ENCODE measurements at places on chromosomes 5 and 9. TPM values are rescaled to one million over a fixed set of nuclear protein-coding genes. Genes with fewer than 3 reads are reported as not detected.

SPATA31D4 gene
- not detected for total RNA-seq

- no peak for DNase-seq
Measured at GRCh38 chr5:148763996-148764395, 62.4 kb upstream of the ADRB2 start.

DNA sequence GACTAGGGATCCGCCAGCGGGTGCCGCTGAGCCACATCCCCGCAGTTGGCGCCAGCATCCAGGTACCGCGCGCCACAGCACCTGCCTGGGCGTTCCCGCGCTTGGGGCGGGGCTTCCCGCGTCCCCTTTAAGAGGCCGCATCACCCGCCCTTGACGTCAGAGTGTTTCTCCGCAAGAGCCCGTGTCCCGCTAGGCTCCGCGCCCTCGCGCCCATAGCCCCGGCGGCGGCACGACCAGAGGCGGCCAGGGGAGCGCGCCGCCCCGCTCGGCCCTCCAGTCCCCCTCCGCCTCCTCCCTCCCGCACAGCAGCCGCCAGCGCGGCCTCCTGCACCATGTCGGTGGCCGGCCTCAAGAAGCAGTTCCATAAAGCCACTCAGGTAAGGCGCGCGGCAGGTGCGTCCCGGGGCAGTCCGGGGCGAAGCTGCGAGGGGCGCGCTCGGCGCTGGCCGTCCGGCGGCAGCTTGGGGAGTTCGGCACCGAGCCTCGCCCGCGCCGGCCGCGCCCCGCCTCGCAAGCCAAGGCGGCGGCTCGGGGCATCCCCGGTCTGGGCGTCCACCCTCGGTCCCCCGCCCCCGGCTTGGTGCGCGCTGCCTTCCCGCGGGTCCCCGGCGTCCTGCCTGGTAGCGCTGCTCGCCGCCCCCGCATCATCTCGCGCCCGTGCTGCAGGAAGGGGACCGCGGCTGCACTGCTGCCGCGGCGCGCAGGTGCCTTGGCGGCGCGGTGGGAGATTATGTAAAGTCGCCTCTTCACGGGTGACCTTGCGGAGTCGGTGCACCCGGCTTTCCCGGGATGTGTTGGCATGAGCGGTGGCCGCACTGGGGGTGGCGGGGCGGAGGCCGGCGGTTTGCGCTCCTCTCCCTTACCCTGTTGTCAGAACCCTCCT lies at the start of gene SH3GL2:
TSS of gene SH3GL2 (plus strand) at position 156 of the 883 bp plus-strand sequence.
- no peak for DNase-seq

DNA sequence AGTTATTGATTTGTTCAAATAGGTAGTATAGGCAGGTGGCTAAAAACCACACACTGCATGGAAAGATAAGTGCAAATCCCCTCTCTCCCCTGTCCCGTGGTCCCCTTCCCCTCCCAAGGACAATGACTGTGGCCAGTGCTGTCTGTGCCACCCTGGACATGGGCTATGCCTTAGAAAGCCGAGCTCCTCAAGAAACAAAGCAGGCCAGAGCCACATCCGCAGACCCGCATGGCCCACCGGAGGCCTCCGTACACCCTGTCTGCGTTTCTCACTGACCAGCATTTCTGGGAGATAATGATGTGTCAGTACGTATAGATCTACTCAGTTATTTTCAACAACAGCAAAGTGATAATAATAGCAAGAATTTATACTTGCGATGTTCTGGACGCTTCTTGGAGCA lies 16.3 kb downstream of the TSPAN17 start:
- no peak for DNase-seq

SLC6A3 gene
- not detected for total RNA-seq

DNA sequence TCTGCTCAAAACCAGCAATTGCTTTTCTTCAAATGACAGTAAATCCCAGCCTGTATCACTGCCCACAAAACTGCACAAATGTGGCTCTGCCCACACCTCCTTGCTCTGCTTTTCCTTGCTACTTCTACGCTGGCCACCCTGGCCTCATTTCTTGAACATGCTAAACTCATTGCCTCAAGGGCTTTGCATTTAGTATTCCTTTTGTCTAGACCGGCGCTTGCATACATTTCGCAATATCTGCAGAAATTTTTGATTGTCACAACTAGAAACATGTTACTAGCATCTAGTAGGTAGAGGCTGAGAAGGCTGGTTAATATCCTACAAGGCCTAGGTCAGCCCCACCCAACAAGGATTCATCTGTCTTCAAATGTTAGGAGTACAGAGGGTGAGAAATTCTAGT lies 2357.8 kb downstream of the MAT2B start:
- DNase-seq, result no peak

GRCh38 chr9:90842996-90843395 lies 41.4 kb downstream of the SYK start:
- DNase-seq, result no peak

DNA sequence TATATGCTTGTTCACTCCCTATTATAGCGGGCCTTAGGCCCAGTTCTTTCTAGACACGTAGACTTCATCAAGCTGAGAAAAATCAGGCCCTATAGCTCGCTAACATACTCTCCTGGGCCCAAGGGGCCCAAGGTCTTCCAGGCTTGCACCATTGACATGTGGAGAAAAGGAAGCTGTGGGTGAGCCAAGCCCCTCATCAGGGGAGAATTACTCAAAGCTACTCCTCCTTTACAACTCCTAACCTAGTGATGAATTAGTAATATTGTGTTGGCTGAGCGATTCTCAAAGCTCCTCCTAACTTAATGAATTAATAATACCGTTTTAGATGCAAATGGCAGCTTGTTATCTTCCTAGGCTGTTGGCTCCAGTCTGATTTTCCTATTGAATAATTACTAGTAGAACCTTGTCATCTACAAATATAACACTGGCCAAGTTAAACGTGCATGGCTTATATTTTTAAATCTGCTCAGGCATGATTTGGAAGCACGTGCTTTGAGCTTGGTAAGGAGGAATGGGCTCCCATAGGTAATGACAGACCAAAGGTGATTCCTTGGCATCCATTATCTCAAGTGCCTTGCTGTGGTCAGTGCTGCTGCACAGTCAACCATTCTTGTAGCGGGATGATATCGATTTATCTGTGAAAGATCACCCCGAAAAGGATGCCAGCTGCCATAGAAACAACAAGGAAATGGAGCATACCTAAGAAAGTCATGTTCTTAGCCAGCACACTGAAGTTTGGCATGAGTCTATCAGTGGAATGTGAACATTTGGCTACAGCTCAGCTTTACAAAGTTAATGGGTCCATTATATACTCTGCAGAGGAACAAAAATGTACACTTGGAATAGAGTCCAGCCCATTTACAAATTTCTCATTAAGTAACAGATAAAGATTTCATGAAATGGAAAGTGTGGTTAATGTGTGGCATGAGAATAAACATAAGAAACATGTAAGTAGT lies 23.8 kb downstream of the LVRN start:
- DNase-seq, result no peak

SNCAIP gene
- not detected for total RNA-seq

DNA sequence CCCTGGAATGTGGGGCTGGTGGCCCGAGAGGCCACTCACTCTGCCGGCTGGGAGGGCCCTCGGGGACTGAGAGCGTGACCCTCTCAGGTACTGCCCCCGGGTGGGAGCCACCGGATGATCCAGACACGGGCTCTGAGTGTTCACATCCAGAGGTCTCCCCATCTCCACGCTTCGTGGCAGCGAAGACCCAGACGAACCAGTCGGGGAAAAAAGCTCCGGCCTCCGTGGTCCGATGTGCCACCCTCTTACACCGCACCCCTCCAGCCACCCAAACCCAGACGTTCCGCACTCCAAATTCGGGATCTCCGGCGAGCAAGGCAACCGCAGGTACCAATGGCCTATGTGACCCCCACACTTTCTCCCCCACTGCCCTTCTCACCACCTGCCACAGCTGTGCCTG lies 49.5 kb downstream of the AMBP start:
- no peak for DNase-seq

LHFPL2 gene
- total RNA-seq, result 19.3 TPM

- DNase-seq, result no peak
Measured at GRCh38 chr5:173108914-173109313, 35.4 kb upstream of the BNIP1 start.

FRRS1L gene
- not detected for total RNA-seq

CCIN gene
- total RNA-seq, result 0.61 TPM

LHX3 gene
- not detected for total RNA-seq

DNA sequence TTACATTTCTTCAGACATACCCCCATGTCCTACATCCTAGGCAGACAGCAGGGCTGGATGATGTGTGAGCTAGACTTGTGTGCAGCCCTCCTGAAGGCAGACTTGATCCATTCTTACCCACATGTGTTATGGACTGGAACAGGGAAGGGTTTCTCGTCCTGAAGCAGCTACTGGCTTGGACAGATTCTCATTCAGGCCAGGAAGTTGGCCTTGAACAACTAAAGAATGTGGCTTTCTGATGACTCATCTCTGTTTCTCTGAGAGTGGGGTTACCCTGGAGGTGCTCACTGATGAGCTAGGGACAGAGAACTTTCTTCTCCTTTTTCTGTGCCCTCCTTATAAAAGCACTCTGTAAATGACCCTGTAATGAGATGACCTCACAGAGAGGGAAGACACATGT lies 246.5 kb downstream of the PCSK5 start:
- peak; percentile 54 for DNase-seq

DNA sequence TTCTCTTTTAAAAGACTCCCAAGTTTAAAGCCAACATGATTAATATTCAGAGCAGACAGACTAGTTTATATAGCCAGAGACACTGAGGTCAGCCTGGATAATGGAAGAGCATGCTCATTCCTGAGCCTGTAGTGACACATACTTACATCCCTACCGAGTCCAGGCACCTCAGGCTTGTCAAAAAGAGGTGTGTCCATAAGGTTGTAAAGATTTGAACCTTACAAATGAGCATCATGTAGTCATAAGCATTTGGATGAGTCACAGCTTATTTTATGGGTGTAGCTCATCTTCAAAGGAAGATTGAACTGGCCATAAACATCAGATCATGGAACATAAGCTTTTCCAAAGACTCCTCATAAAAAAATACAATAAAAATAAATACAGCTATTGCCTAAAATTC lies 333.5 kb downstream of the EFNA5 start:
- no peak for DNase-seq

ZNF618 gene
- total RNA-seq, result 1.1 TPM

GRCh38 chr5:126410623-126411022 lies 12.6 kb upstream of the GRAMD2B start:
- DNase-seq, result no peak

DNA sequence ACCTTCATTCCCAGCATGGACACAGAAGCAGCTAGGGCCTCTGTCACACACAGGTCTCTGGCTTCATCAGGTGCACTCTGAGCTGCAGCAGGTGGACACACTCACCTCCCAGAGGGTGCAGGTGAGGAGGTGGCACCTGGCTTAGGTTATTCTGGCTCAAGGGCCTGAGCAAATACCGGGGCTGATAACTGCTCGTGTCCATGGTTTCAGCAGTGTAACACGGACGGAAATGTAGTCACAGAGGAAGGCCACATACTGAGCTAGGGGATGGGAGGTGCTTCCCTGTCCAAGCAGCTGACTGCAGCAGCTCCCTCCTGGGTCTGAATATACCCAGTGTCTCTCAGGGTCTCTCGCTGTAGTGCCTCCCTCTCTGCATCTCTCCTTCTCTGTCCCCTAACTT lies 5.7 kb downstream of the PHF2 start:
- no peak for DNase-seq

DNA sequence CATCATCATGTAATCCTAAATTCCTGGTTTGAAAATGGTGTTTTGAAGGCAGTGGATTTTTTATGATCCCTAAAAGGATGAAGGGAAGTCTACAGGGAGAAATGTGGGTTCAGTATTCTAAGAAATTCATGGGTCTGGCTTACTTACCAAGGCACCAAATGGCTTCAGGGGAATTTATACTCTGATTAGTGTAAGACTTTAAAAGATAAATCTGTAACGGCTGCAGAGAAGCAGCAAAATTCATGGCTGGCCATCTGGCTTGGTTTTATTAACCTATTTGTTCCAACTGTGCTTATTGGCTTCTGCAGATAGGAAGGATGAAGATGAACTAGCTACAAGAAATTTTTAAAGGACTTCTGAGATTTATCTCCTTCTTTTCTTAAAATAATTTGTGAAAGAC lies 222.8 kb downstream of the TENT4A start:
- no peak for DNase-seq

DNA sequence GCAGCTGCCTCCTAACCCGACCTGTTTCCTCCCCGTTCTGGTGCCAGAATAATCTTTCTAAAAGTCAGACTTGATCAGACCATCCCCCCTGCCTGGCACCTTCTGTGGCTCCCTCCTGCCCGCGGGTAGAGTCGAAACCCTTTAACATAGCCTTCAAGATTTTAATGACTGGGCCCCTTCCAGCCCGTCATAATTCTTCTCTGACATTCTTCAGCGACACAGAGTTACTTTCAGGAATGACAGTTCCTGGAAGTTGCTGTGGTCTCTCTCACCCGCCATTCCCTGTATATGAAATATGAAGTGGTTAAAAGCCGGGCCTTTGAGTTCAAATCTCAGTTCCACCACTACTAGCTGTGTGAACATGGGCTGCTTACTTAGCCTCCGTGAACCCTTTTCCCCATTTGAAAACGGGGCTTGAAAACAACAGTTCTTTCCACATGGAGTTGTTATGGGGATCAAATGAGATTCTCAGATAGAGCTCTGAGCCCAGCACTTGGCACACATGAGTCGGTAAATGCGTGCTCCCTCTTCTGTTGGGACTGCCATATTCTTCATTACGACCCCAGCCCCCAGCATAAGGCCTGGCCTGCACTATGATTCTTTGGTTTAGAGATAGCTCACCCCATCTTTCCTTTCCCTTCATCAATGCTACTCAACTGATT lies 737 bp downstream of the NANS start:
- DNase-seq, result no peak

DNA sequence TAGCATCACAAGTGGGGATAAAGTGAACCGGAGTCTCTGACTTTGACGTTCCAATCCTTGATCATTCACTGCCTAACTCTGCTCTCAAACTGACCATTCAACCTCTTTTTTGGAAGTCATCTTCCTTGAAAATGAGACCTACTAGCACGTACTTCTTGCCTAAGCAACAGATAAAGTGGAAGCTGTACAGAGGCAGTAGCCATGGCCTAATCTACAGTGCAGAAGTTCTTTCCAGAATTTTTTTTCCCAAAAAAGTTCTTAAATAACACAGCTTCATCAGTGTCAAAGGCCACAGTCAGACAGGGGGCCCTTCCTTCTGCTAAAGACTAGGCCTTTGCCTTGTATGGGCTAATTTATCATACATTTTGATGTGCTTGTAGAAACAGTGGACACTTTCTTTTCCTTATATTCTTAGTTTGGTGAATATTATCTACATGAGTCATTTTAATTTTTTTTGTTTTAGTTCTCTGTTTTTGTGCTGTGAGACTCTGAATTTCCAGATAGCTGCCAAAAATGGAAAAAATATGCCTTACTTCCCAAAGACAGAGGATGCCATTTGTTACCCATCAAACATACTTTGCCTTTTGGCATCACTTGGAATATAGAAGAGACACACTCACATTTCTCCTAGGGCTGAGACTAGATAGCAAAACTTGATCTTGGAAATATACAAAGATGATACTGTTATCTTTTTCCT lies 96.3 kb upstream of the VCAN start:
- DNase-seq, result no peak

FOXD4L4 gene
- total RNA-seq, result not detected

Measured in SJSA1 (cell line).